Fibroblast of the aortic adventitia (primary cell): ENCODE measurements at places on chromosomes 7 and 10.

- no peak for DNase-seq
Measured at GRCh38 chr10:69643779-69644657, 14.0 kb downstream of the FAM241B start.

DNA sequence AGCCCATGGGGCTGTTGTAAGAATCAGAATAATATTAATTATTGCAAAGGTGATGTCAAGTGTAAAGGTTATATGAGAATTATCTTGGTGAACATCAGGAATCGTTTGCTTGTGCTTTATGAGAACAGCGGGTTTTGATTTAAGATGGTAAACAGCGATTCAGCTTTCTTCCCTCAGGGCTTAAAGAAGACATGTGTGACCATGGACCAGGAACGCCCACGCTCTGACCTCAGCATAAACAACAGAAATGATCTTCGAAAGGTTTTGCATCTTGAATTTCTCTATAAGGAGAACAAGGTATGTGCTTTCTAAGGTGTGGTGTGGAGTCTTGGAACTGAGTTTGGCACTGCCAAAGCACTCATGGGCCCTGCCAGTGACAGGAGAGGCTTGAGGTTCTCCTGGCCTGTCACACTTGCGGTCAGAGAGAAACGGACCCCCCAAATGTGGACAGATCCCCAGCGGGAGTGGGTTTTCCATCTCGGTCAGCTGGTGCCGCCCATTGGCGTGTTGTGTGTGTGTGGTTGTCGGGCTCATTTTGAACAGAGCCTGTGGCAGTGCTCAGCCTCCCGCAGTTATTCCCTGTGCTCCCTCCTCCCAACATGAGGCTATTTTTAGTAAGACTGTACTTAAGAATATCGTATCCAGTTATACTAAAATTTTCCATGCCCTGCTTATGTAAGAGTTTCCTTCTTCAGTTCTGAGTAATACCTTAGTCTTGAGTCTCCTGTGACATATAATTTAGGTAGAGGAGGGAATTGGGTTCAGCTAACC, 7.2 kb downstream of the MINDY4 start:
- peak; percentile 66 for DNase-seq

DNA sequence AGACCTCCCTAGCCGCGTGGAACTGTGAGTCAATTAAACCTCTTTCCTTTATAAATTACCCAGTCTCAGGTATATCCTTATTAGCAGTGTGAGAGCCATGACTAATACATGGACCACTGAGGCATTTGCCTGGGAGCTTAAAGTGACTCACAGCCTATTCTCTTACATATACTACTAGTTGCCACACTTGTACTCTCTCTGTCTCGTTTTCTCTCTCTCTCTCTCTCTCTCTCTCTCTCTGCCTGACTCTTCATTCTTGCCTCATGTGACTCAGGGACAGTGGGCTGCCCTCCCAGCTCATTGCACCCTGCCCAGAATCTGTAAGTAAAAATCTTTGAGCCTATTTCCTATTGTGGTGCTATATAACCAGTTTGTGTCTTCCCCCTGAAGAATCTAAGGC, 238.5 kb upstream of the MAGI2 start:
- DNase-seq, result peak; percentile 58

DNA sequence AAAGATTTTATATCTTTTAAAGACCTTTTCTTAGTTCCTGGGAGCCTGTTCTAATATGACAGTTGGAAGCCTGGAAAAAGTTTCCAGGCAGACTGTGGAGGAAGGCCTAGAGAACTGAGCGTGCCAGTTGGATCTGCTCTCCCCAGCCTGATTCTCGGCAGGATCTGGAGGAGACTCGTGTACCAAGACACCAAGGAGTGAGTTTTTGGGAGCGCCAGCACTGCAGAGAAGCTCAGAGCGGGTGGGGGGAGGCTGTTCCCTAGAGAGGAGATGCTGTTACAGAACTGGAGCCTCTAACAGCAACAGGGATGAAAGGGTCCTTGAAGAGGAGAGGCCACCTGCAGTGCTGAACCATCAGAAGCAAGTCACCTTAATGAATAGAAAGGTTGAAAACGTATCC, 52.9 kb downstream of the LYZL2 start:
- DNase-seq, result no peak

GRCh38 chr10:47457528-47457820, 26.4 kb downstream of the ANXA8 start:
- no peak for DNase-seq

DNA sequence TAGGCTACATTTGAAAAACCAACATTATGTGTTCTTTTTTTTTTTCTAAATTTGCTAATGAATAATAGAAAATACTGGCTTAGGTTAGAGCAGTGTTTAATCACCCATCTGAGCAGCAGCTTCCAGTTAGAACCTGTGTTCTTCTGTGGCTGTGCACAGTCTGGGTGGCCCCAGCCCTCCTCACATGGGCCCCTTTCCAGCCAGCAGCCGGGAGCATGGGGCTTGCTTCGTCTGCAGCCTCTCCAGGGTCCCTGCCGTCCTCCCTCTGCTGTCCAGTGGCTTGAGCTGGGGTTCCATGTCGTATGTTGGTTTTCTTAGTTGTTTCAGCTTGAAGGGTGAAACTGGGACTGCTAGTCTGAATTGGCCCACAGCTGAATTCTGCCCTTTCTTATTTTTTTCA, 37.3 kb downstream of the BNIP3 start:
- DNase-seq, result no peak

GRCh38 chr7:99089914-99090629, 53.8 kb downstream of the SMURF1 start:
- no peak for DNase-seq

DNA sequence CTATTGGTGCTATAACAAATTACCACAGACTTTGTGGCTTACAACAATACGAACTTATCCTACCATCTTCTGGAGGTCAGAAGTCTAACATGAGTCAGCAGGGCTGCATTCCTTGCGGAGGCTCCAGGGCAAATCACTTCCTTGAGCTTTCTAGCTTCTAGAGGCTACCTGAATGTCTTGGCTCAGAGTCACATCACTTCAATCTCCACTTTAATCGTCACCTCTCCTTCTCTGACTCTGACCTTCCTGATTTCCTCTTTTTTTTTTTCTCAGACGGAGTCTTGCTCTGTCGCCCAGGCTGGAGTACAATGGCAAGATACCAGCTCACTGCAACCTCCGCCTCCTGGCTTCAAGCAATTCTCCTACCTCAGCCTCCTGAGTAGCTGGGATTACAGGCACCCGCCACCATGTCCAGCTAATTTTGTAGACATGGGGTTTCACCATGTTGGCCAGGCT, 44.6 kb upstream of the ANAPC16 start:
- DNase-seq, result peak; percentile 77

GRCh38 chr10:42973870-42974692, 102.8 kb upstream of the RET start:
- no peak for DNase-seq

DNA sequence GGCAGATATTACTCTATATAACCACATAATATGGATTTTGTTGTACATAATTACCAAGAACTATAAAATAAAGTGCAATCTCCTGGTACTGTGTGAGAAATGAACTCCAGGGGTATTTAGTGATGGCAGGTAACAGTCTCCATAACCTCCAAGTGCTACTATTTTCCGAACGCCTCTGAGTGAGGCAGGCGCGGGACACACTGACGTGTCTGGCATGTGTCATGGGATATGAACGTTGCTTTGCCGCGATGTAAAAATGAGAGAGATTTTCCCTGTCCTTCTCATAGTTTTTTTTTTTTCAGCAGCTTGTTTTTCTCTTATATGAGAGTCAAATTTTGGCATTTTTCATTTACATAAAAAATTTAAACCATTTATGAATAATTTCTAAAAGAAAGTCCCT, 3.6 kb downstream of the ADARB2 start:
- no peak for DNase-seq

DNA sequence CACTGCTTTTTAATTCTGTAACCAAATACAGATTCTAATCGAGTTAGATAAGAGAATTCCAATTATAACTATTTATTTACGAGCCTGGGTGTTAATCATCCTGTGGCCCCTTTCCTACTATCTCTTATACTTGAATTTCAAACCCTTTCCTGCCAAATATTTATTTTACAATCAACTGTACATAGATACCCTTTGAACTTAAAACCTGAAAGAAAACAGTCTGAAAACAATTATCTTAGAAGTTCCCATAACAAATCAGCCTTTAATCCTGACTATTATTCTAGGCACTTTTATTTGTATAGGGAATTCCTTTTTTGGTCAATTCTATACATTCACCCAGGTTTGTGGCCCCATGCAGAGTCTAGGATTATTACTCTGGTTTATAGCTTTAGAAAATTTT, 10.6 kb upstream of the GPR37 start:
- no peak for DNase-seq

DNA sequence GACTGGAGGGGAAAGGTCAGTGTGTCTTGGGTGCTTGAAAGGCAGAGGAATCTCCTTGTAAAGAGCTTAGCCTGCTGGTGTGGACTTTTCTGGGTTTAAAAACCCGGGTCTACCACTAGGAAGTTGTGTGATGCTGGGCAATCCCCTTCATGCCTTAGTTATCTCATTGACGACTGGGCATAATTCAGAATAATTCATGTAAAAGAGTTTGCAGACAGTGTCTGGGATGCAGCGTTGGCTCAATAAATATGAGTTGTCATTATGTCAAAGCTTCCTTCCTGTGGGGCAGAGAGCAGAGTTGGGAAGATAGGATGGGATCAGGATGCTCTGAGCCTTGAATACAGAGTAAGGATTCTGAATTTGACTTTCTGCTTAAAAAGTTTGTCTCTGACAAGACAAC, 196.4 kb downstream of the ADRA2A start:
- DNase-seq, result no peak

GRCh38 chr7:22725585-22725984, 1.4 kb upstream of the IL6 start:
- peak; percentile 53 for DNase-seq

GRCh38 chr7:130388671-130389070, 8.4 kb downstream of the CPA1 start:
- DNase-seq, result no peak

- DNase-seq, result no peak
Measured at GRCh38 chr10:70660722-70661121, 11.6 kb upstream of the ADAMTS14 start.

DNA sequence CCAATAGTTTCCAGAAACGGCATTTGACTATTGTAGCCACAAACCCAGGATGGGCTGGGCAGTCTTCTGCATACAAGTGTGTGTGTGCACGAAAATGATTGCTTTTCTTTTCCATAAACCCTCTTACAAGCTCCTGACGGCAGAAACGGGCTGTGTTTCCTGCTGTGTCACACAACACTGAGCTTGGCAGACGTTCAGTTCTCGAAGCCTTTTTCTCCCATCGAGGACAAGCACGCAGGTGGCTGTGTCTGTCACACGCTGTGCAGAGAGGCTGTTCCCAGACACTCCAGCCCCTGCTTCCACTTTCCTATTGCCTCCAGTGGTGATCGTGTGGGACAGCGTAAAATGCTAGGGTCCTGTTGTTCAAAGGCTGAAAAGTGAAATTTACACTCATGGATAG, 32.1 kb downstream of the RBAK start:
- peak; percentile 13 for DNase-seq

DNA sequence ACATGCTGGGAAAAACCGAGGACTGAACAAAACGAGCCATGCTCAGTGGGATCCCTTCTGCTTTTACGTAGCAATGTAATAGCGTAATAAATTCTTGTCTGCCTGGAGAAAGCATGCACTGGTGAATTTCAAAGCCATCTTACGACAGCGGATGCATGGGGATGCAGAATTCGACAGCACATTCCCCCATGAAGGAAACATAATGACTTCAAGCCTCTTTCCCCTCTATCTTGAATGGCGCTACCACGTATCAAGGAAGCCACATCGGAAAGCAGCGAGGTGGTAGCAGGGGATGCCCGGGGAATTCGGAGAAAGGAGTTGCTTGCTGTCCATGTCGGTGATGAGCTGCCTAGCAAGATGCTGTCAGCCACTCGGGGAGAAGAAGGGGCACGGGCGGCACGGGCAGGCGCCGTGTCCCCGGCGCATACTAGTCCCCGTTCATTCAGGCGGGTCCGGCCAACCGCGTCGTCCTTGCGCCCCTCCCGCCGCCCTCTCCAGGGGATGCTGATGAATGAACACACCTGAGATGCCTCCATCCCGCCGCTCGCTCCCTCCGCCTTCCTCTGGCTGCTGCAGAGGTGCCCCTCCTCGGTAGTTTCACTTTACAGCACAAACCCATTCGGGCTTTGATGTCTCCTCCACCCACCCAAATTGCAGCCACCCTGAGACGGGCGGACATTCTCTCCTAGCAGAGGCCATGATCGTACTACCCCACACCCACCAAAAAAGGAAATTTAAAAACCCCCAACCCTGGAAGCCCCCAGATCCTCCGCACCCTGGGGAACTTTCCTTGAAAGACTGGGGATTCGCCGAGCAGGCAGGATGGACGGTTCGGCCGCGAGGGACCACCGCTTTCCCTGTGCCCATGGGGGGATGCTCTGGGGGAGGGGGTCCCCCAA, 644 bp downstream of the SORBS1 start:
- peak; percentile 37 for DNase-seq

DNA sequence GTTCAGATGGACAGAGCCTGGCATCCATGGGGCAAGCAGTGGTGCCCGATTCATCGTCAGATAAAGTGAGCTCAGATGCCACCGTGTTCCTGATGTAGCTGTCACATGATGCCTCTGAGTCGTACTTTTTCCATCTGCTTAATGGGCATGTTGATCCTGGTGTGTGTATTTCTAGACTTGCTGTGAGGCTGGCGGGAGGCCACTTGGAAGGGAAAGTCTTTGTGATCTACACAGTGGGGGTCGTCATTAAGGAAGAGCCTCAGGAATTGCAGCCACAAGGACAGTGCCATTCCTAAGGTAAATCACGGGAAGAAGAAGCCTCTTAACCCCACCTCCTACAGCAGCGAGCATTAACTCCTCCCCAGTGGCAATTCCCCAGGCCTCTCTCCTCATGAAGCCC, 63.0 kb downstream of the RGS10 start:
- no peak for DNase-seq

- DNase-seq, result peak; percentile 73
Measured at GRCh38 chr10:89138755-89139490, 68.2 kb downstream of the CH25H start.

DNA sequence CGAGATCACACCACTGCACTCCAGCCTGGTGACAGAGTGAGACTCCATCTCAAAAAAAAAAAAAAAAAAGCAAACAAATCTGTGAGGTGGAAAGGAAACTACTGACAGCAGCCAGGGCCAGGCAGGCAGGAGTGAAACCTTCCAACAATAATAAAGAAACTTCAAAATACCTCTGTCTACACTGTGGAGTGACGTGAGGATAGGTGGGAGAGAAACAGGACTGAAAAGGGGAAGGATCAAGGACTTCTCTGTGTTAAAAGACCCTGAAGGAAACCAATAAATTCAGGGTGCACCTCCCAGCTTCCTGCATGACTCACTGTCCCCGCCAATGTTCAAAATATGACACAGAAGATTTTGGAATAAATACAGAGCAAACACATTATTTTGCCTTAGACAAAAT, 82.9 kb downstream of the KIAA1549 start:
- DNase-seq, result no peak
